ENCODE measurements at places on chromosomes 4 and X.

- no peak for DNase-seq
Measured at GRCh38 chr4:65508168-65508567, 162.1 kb downstream of the EPHA5 start.

GRCh38 chrX:13373431-13374187 lies 53.8 kb upstream of the ATXN3L start:
- DNase-seq: no peak

GRCh38 chr4:48518143-48518542 lies 28.1 kb downstream of the ZAR1 start:
- DNase-seq: no peak

DNA sequence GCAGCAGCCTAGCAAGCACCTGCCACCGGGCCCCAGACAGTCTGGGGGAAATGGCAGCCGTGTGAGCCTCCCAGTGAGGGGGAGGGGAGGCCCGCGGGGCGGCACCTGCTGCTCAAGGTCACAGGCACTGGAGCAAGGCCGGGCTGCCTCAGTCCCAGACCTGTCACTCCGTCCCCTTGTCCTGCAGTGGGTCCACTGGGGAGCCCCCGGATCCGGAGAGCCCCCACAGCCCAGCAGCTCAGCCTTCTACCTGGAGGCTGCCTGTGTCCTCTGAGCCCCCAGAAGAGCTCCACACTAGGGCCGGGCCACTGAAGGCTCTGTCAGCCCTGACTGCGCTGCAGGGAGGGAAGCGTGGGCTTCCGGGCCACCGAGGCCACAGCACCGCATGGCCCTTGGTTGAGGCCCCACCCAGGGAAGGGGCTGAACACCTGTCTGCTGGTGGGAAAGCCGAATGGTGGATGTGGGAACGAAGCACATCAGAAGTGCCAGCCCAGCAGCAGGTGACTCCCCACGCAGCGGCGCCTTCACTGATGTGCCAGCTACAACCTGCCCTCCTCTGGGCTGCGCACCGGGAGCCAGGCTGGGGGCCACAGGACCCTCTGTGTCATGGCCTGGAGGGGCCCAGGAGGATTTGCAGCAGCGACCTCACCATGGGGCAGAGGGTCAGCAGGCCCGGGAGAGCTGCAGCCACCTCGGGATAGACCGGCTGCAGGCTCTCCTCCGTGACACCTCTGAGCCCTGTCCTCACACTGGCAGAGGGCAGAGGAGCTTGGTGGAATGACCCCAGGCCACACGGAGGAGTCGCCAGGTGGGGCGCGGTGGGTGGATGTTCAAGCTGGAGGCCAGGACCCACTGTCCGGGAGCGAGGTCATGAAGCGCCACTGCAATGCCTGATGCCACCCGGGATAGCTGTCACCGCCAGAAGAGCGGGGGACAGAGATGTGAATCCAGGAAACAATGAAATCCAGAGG lies 35.0 kb upstream of the MXD4 start:
- no peak for DNase-seq

DNA sequence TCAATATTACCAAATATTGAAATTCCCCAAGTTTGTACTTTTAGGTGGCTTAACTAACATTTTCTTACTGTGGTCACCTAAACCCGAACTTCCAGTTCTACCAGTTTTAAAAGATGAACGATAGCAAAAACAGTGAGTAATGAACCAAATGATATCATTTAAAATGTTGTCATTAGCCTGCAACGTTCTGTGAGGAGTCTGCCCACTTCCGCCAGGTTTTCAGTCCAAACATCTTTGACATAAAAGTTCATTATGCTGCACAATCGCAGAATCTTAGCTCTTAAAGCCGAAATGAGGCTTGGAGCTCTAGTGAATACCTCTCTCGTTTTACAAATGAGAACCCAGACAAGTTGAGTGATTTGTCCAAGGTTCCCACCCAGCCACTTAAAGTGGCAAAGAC lies 762 bp downstream of the PIGA start:
- DNase-seq: no peak

DNA sequence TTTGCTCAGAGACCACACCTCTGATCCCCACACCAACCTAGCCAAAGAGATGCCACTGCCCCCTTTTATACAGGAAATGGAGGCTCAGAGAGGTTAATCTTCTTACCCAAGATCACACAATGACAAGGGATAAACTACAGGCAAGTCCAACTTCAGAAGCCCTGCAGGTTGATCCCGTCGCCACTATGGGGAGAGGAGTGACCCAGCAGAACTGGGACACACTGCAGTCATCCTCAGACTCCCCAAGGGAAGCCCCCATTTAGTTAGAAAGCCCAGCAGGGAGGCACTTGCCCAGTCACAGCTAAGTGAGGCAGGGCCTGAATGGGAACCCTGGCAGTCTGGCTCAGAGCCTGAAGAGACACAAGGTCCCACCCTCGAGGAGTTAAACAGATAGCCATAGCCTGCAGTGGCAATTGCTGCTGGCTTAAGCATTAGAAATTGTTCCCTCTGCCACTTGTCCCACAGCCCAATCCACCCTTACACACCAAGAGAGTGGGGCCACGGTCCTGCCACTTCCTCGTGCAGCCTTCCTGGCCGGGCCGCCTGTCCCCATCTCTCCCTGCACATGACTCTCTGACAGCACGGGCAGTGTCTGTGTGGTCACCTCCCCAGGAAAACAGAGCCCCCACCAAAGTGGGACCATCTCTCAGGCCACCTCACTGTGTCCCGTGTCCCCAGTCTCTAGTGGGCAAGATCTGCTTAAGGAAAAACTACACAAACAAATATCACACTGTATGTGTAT lies 2.7 kb downstream of the JAKMIP1 start:
- no peak for DNase-seq

DNA sequence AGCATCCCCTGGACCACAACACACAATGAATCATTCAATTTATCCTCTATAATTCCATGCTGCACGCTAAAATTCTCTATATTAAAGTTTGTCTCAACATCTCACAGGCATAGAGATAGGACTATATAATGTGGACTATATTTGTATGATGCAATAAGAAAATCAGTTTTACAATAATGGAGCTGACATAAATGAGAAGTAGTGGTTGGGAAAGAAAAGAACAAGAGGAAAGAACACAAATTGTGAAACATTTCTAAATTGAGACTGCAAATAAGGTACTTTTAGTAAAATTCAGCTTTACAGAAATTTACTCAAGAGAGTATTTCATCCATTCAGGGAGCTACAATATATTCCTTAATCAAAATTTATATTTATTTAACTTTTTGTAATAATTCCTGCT lies 120.4 kb downstream of the ARAP2 start:
- DNase-seq: no peak

DNA sequence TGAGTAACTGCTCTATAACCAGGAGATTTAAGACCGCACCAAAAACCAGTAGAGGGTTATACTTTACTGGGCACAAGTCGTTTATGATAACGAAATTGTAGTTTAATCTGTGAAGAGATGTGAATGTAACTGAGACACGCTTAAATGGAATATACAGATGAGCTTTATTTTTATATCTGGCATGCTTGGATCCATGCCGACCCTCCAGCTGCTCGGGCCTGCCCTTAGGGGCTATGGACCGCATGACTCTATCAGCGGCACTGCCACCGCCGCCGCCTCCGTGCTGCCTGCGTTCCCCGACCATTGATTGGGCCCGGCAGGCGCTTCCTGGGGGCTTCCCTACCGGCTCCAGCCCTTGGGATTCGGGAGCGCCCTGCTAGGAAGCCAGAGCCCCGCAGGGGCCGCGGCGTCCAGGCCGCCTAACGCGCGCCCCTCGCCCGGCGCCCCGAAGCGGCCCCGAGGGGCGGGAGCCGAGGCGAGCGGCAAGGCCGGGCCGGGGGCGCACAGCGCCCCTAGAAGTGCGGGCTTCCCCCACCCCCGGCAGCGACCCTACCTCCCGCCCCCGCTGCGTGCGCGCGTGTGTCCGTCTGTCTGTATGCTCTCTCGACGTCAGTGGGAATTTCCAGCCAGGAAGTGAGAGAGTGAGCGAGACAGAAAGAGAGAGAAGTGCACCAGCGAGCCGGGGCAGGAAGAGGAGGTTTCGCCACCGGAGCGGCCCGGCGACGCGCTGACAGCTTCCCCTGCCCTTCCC lies at the start of gene NFKB1:
Gene NFKB1, plus strand, starts transcription at position 664 of the 751 bp plus-strand sequence. CDS start 24,160 bp downstream, outside the sequence.
- DNase-seq: peak; percentile 76

- no peak for DNase-seq
Measured at GRCh38 chr4:61501812-61502211, 301.7 kb downstream of the ADGRL3 start.

DNA sequence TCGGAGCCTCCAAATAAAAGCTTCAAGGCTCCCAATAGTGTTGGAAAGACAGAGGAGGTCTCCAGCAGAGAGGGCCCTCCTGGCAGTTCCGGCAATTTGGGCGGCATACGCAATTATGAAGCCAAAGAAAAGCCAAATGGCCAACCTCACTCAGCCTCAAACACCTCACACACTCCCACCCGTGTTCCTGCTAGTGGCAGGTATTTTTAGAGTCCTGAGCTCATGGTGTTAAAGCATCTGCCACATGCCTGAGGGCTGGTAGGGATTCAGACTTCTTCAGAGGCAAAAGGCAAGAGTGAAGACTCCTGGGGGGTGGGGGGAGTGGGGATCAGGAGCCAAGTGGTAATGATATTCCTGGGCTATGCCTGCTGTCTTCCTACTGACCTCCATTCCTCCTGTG lies 7.4 kb downstream of the RAB33A start:
- DNase-seq: no peak

GRCh38 chr4:74549936-74550335 lies 105.0 kb downstream of the AREG start:
- no peak for DNase-seq

DNA sequence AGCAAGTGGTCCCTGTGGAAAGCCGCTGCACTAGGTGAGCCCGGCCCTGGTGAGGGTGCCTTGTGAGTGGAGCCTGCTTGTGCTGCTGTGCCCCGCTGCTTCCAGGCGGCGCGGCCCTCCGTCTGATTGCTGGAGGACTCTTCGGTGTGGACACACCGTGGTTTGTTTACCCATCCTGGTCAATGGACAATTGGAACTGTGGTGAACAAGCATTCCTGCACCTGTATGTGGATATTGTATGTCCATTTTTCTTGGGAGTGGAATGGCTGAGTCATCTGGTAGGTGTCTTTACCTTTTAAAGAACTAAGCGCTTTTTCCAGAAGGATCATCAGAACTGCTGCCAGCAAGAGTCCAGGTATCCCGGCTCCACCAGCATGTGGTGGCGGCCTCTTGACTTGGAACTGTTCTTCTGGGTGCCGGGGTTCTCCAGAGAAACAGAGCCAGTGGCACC lies 15.6 kb downstream of the MAEA start:
- DNase-seq: no peak

DNA sequence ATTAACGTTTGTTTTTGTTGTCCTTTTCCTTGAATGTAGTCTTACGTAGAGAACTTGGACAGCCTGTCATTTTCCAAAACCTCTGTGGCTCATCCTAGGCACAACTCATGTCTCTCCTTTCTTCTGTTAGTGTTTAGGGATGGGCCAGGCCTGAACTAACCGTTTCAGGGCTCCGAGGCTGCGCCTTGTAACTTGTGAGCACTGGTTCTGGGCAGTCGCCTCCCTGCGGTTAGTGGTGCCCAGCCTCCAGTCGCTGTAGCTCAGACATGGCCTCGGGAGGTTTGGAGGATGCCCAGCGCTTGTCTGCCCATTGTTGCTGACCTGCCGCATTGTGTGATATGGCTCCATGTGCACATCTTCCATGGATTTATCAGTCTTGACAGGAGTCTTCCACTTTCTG lies 32.8 kb downstream of the TMEM131L start:
- DNase-seq: no peak

DNA sequence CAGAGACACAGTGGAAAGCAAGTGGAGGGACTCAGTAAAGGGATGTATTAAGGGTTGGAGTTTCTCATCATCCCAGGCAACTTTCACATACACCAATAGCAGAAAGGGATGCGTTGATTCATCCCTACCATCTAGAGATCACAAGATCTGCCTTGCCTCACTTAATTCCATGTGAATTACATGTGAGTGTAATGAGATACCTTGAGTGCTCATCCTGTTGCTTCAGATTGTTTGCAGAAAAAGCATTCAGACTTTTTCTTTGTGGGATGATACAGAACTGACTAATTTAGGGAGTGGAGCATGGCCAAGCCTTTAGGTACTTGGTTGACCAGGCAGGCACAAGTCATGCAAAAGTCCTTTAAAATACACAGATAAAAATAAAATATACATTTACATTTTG lies 124.8 kb upstream of the SLIT2 start:
- DNase-seq: no peak

- DNase-seq: no peak
Measured at GRCh38 chrX:67648361-67648760, 104.5 kb downstream of the AR start.

DNA sequence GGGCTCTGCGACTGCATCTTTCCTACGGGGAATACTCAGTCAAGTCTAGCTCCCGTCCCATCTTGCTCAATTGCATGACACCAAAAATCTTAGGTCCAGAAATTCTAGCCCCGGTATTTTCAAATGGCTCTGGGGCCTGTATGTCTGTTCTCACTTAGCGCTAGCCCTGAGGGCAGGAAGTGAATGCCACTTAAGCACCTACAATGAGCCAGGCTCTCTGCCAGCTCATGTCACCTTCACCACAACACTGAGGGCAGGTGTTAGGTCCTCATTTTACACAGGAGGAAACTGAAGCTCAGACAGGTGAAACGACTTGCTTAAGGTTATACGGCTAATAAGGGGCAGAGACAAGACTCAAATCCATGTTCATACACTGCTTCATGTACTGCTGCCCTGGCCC lies 282.8 kb downstream of the PPP1R2C start:
- no peak for DNase-seq

Measured in stimulated activated CD8-positive, alpha-beta memory T cell treated with anti-CD3 and anti-CD28 coated beads, Interleukin-15, amount 100 ng/mL, for 48 hours (primary cell).